ENCODE measurements at places on chromosomes 7 and 10. TPM values are rescaled to one million over a fixed set of nuclear protein-coding genes. Genes with fewer than 3 reads are reported as not detected.

MOGAT3 gene
- total RNA-seq, result not detected

ELMO1 gene
- 87.1 TPM for total RNA-seq

NKX1-2 gene
- 0.79 TPM for total RNA-seq

SLC18A3 gene
- total RNA-seq, result 5.2 TPM

DNA sequence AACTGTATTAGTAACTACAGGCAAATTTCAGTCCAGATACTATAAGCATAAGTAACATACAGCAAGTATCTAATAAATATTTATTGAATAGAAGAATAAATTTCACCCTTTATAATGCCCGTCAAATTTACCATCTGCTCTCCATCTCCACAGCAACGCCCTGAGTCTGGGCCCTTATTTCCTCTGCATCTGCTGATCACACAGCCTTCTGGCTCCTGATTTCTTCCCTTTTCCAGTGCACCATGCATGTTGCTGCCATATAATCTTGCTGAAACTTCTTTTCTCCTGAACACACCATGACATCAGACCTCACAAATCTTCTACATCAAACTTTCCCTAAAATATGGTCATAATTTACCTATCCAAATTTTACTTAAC, 15.4 kb downstream of the HYCC1 start:
- DNase-seq, result no peak

GRCh38 chr7:29955799-29956486, 33.7 kb downstream of the SCRN1 start:
- no peak for DNase-seq

GRCh38 chr7:101814991-101815825, 2.2 kb upstream of the CUX1 start:
- DNase-seq, result no peak

DNA sequence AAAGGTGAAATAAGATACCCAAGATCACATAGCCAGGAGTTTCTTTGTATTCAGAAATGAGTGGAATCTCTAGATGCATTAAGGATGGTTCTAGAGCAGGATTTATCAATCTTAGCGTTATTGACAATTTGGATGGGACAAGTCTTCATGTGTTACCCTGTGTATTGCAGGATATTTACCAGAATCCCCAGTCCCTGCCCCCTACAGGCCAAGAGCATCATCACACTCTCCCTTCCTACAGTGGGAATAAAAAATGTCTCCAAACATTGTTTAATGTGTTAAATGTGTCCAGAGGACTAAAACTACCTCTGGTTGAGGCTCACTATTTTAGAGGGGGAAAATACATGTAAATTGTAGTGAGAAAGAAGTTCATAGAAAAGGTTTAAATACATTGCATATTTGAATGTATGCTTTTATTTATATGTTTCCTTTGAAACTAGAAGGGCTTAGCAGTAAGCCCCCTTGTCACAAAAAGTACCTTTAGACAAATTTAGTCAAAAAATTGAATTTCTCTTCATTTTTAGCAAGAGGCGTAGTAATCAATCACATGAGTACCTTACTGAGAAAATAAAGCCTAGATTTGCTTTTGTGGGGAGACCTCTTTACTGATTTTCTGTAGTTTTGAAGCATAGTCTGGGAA, 141.2 kb downstream of the MLLT10 start:
- no peak for DNase-seq

All from spinal cord (tissue), 10 donors.